ENCODE measurements at places on chromosomes 7 and 10. TPM values are rescaled to one million over a fixed set of nuclear protein-coding genes. Genes with fewer than 3 reads are reported as not detected.

Gene CYP3A4
- total RNA-seq: not detected

Gene FRMPD2
- total RNA-seq: not detected

Gene ASB4
- 0.25 TPM for total RNA-seq

Gene SH2D4B
- total RNA-seq: not detected

Gene TRIM50
- not detected for total RNA-seq

Gene MMS19
- 92.6 TPM for total RNA-seq

Gene CLRN3
- total RNA-seq: not detected

Gene OPALIN
- total RNA-seq: not detected

Gene RARRES2
- 305 TPM for total RNA-seq

Gene CPA4
- 8.8 TPM for total RNA-seq

Gene TRIL
- total RNA-seq: 11.0 TPM

Gene OR2F1
- total RNA-seq: not detected

Gene ADIRF
- 374 TPM for total RNA-seq

Gene GRID2IP
- not detected for total RNA-seq

Gene TMEM209
- 10.8 TPM for total RNA-seq

Gene RBM20
- total RNA-seq: 5.2 TPM

Gene CDHR1
- total RNA-seq: 6.4 TPM

Gene TSPAN12
- total RNA-seq: 9.6 TPM

Gene PHYHIPL
- total RNA-seq: 2.0 TPM

Gene HOXA7
- 23.8 TPM for total RNA-seq

All from vagina (tissue), 2 donors.